Activated CD4-positive, alpha-beta T cell treated with anti-CD3 and anti-CD28 coated beads, Interleukin-2, amount 50 U/mL, for 4 hours (primary cell): ENCODE measurements at places on chromosomes 11 and 22.

- DNase-seq = no peak
Observed at GRCh38 chr11:121337740-121338272, 45.2 kb downstream of the SC5D start.

GRCh38 chr11:117591316-117592039 lies 205.5 kb downstream of the DSCAML1 start:
- DNase-seq = no peak

DNA sequence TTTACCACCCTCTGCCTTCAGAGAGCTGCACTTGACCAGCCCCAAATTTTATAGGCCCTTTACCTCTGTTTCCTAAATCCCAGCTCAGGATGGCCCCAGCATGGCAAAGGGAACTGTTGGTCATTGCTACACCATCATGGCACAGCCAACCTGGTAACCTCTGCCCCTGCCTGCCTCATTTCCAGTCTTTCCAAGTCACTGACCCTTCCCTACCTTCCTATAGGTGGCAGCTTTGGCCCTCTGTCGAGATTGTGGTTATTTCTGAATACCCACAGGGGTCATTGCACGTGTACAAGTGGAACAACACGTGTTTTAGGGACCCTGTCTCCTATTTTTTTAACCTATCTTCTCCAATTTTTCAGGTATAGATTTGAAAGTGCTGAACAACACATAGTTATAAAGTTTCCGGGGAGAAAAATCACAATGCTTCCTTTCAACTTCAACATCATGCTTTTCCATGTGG lies 2.8 kb downstream of the GALNT18 start:
- no peak for DNase-seq

DNA sequence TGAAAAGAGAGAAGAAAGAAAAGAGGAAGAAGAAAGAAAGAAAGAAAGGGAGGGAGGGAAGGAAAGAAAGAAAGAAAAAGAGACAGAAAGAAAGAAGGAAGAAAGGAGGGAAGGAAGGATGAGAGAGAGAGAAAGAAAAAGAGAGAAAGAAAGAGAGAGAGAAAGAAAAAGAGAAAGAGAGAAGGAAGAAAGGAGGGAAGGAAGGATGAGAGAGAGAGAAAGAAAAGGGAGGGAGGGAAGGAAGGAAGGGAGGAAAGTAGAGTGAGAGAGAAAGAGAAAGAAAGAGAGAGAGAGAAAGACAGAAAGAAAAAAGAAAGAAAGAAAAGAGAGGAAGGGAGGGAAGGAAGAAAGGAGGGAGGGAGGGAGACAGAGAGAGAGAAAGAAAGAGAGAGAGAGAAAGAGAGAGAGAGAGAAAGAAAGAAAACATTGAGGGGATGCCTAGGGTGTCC lies 11.5 kb upstream of the RAC2 start:
- no peak for DNase-seq

GRCh38 chr22:38481162-38481870 lies 13.4 kb downstream of the KDELR3 start:
- DNase-seq = no peak

GRCh38 chr11:68041617-68042218 lies 2.9 kb downstream of the TCIRG1 start:
- no peak for DNase-seq

- DNase-seq = no peak
Observed at GRCh38 chr11:32171445-32171844, 80.6 kb downstream of the RCN1 start.

GRCh38 chr11:18243783-18244362 lies 4.6 kb downstream of the SAA2 start:
- DNase-seq = peak; percentile 47

DNA sequence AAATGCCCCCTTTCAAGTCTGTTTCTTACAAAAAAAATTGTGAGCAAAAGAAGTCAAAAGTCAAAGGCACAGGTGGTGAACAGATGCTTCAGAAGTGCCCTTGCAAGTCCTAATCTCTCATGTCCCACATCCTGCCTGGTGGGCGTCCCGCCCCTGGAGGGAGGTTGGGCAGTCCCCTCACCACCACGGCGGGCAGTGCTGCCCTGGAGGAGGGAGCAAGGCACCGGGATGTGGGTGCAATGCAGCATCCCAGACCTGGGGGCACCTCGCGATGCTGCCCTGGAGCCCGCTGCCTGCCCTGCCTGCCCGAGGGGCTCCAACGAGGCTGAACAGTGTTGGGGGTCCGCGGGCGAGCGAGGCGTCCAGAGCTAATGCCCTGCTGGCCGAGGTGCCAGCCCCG lies 15.9 kb downstream of the MRGPRG start:
- no peak for DNase-seq

DNA sequence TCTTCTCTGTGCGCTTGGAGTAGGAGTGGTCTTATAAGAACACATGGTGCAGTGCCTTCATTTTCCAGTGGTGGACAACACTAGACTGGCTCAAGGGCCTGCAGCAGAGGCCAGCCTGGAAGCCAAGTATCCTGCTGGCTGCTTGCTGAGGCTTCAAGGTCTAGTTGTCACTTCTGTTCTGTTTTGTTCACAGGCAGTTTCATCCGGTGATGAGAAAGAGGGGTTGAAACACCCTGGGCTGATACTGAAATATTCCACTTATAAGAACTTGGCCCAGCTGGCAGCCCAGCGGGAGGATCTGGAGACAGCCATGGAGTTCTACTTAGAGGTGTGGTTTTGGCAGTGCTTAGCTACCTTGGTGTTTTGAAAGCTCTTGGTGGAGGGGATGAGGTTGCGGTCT lies 29.8 kb downstream of the CABIN1 start:
- no peak for DNase-seq

GRCh38 chr11:69876013-69876412 lies 56.8 kb upstream of the FGF3 start:
- DNase-seq = no peak

- DNase-seq = no peak
Observed at GRCh38 chr22:16955678-16956210, 52.3 kb downstream of the GAB4 start.

GRCh38 chr11:121575250-121575962 lies 122.6 kb upstream of the SORL1-AS1 start:
- DNase-seq = no peak

- DNase-seq = no peak
Observed at GRCh38 chr11:15757048-15757698, 599.2 kb downstream of the SOX6 start.

GRCh38 chr11:112421879-112422278 lies 161.2 kb upstream of the PLET1 start:
- DNase-seq = no peak

GRCh38 chr11:11987503-11988022 lies 20.9 kb downstream of the DKK3 start:
- no peak for DNase-seq

DNA sequence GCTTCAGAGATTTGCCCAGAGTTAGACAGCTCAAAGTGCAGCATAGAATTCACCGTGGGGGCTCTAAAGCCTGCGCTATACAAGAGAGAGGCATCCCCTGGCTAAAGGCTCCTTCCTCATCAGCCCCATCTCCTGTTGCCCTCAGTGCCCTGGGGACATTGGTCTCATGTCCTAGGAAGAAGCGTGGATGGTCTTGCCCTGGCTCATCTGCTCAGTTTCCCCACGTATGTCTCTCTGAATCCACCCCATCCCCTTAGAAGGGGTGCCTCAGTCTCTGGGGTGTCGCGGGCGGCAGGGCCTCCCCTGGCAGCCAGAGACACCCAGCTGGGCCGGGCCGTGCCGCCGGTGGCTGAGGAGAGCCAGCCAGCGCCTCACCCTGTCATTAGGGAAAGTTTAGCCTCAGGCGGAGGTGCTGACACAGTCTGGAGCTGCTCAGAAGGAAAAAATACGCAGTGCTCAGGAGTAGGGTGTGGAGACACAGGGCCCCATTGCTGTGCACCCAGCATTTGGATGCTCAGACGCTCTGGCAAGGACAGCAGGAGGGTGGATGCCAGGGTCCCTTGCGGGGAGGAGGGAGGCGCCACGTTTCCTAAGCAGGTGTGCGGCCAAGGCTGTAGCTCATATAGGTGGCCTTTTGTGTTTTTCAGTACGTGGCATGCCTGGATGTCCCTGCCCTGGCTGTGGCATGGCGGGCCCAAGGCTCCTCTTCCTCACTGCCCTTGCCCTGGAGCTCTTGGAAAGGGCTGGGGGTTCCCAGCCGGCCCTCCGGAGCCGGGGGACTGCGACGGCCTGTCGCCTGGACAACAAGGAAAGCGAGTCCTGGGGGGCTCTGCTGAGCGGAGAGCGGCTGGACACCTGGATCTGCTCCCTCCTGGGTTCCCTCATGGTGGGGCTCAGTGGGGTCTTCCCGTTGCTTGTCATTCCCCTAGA lies 1.3 kb downstream of the SLC39A13 start:
- no peak for DNase-seq

DNA sequence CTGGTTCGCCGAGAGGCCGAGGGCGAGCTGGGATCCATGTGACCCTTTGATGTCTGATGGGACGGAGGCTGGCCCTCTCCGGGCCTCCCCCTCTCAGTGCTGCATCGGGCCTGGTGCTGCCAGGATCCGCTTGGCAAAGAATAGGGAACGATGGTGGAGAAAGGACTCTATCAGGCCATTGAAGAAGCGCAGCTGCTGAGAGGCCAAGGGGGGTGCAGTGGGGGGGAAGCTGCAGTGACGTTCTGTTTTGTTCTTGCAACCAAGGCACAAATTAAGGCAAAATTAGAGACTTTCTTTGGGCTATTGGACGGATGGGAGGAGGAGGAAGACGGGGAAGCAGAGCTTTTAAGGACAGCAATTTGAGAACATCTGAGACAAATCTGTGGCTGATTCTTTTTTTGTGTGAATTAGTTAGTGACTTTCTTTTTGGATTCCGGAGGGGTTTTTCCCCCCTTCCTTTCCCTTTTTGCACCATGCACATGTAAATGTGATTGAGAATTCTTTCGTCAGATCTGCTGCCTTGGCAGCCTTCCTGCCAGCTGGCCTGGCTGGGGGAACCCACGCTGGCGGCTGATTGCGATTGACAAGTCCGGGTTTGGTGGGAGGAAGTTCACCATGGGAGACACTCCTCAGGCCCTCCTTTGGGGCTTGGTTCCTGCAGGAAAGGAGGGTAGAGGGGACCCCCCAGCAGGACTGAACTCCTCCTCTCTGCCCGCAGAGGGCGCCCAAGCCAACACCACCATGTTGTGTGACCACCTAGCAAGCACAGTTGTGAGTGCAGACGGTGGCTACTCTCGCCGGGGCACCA lies 214.6 kb downstream of the NTM start:
- no peak for DNase-seq
